Activated CD8-positive, alpha-beta memory T cell treated with anti-CD3 and anti-CD28 coated beads for 4 hours (primary cell): ENCODE measurements at places on chromosomes 5 and 9.

- DNase-seq, result no peak
Observed at GRCh38 chr5:16152601-16153568, 26.7 kb downstream of the MARCHF11 start.

- no peak for DNase-seq
Observed at GRCh38 chr9:126721564-126721981, 83.3 kb upstream of the ZBTB43 start.

DNA sequence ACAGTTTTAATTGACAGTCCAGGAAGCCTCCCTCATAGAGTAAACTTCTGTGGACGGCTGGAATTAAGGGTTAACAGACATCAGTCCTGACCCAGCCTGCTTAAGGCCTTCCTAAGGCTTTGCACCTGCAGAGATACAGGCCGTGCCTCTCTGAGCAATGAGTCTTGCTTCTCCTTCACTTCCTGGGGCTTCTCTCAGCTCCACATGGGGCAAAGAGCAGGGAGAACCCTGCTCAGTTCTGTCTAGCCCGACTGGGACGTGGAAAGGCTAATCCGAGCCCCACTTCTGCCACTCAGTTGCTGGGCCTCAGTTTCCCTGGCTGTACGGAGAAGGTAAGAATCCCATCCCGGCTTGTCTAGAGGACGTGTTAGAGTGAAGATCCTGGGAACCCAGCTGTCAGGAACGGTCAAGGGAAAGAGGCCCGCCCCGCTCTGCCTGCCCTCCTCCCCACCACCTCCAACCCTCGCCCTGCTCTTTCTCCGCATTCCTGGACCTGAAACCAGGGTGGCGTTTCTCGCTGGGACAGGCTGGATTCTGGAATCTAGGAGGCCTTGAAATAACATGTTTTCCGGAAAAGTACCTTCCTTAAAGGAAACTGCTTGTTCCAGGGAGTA lies 6.5 kb downstream of the SPAAR start:
- no peak for DNase-seq

GRCh38 chr5:131671409-131671808 lies 36.4 kb upstream of the RAPGEF6 start:
- DNase-seq, result no peak

GRCh38 chr9:118570066-118570465 lies 799.2 kb downstream of the BRINP1 start:
- DNase-seq, result no peak

DNA sequence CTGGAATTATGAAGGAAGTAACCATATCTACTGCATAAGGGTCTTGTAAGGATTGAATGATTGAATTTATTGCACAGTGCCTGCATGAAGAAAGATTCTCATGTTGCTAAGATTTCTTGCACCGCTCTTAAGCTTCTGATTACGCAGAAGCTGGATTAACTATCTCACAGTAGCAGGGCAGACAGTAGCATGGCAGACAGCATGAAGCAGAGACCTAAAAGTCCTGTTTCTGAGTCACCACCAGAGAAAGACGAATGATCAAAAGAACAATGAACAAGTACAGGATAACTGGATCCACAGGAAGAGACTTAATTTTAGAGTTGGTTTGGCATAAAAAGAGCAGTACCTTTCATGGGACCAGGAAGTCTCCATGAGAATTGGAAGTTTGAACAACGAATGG lies 142.4 kb downstream of the MAPKAP1 start:
- no peak for DNase-seq
